Non-pigmented ciliary epithelial cell (primary cell): ENCODE measurements at places on chromosomes 7 and 10.

GRCh38 chr10:7409732-7410168 lies 1.1 kb downstream of the SFMBT2 start:
- DNase-seq, result no peak

DNA sequence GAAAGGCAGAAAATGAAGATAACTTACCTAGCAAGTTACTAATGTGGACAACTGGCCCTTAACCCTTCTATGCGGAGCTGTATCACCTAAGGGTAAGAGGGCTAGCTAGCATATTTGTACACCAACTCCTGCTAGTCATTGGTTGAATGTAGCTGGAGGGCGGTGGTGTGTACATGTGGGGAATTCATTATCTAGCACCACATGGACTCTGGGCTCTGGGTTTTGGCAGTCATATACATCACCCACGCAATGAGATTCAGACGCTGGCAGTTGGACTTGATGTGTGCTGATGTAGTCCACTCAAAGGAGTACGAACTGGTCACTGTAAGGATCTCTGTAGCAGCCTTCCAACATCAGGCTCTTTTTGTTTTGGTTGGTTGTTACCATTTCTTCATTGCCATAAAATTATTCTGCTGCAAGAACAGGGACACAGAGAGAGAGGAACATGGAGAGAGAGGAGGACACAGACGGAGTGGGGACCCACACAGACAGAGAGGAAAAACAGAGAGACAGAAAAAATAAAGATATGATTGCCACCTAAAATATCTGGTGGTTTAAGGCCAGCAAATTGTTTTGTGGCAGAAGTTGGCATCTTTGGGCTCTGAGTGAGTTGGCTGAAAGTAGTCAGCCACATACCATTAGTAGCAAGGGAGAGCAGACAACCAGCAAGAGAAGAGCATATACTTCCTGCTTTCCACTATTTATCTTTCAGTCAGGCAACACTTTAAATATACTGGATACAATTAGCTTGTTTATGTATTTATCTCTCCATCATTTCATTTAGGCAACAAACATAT lies 76.7 kb upstream of the MTPN start:
- no peak for DNase-seq

DNA sequence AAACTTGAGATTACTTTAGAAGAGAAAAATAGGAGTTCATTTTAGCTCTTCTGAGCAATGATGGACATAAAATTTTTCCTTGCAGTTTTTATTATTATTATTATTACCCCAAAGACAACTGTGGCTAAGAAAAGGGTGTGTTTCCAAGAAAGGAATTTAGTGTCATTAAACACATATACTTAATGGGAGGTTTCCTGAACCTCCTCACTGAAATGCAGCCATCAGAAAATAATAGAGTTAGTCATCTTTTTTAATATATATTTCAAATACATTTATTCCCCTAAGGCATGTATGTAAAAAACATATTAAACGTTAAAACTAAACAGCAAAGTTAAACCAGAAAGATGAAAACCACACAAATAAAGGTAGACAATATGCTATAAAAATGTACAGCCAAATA lies 66.8 kb downstream of the CRPPA start:
- no peak for DNase-seq

DNA sequence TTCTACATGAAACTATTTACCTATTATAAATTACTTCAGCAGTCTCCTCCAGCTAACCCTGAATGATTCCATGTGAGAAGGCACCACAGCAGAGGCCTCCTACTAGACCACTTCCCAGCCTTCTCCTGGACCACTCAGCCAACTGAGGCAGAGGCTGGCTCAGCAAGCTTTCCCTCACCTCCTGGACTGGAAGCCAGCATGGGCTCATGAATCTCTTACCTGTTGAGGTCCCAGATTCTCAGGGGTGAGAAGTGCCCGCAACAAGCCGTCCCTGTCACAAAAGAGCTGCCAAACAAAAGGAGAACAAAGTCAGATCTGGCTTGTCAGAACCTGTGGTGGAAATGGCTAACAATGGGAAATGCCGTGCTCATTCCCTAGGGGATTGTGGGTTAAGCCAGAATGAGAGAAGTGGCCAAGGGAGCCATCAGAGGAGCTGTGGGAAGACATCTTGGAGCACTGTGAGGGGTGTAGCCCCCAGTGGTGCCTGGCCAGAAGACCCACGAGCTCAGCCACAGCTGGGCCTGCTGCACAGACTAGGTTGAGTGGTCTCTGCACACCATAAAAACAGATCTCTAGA lies 36.5 kb downstream of the DPCD start:
- no peak for DNase-seq

- DNase-seq, result no peak
Measured at GRCh38 chr10:17009212-17009700, 120.4 kb downstream of the CUBN start.

- no peak for DNase-seq
Measured at GRCh38 chr7:43577485-43577951, 5.4 kb upstream of the STK17A start.

- DNase-seq, result no peak
Measured at GRCh38 chr10:22856444-22857074, 71.3 kb upstream of the ARMC3 start.
